Activated naive CD8-positive, alpha-beta T cell treated with anti-CD3 and anti-CD28 coated beads, Interleukin-2, amount 10 ng/mL, durations not matched to agents 7 days and 5 days (primary cell): ENCODE measurements at places on chromosomes 16 and 17.

GRCh38 chr17:22303096-22303495 lies 610.8 kb downstream of the KCNJ18 start:
- no peak for DNase-seq

DNA sequence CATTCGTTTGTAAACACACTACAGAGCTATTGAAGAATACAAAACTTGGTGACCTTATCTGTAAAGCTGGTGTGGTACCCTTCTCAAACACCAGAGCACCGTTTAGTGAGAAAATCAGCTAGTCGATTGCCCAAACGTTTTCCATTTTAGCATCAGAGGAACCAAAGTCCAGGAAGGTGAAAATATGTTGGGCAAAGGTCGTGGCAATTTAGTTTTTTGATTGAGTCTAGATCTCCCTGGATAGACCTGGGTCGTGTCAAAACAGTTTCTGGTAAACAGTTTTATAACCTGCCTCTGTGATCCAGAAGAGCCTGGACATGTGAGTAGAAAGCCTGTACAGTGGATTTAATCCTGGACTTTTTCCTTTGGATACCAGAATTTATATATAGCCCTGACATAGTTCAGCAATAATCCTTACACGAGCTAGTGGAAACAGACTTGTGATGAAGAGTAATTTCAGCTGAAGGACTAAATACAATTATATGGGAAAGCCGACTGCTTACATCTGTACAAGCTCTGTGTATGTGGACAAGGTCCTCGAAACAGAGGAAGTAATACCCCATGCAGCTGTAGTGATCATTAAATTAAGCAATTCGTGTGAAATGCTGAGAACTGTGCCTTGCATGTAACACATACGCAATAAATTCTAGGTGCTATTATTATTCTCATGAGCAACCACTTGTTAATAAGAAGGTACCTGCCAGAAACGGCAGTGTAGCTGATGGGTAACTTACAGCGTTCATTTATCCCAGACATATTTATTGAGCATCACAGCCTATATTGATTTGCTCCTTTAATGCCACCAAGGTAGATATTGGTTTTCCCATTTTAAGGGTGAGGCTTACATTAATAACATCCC lies 72.5 kb downstream of the MAP2K6 start:
- no peak for DNase-seq

DNA sequence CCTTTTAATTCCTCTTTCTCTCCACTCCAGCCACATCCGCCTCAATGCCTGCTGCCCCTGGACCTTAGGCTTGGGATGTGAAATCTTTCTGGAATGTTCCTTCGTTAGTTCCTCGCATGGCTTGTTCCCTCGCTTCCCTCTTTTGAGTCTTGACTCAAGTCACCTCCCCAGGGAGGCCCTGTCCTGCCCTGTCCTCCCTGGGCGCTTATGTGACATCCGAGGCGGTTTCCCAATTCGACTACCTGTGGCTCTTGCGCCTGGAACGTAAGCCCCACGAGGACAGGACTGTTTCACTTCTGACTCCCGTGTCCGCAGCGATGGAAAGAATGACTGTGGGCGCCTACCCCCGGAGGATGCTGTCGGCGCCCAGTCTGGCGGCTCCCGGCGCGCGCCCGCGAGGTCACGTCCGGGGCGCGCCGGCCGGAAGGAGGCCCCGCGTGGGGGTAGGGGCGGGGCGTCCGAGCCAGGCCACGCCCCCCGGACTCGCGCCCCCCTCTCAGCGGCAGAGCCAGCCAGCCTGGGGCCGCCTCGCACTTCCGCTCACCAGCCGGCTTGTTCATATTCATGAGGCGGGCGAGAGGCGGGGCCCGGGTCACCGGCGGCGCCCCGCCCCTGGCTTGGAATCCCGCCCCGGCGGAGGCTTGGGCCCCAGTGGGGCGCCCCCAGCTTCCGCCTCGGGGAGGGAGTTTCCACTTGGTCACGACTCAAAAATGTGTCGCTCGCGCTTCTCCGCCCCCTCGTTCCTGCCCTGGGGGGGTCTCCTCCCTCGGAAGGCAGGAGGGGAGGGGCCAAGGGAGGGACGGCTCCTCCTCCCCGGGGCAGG lies 8.4 kb upstream of the GLIS2 start:
- peak; percentile 99 for DNase-seq

GRCh38 chr17:18004884-18005305 lies 32.2 kb downstream of the DRC3 start:
- DNase-seq, result no peak

DNA sequence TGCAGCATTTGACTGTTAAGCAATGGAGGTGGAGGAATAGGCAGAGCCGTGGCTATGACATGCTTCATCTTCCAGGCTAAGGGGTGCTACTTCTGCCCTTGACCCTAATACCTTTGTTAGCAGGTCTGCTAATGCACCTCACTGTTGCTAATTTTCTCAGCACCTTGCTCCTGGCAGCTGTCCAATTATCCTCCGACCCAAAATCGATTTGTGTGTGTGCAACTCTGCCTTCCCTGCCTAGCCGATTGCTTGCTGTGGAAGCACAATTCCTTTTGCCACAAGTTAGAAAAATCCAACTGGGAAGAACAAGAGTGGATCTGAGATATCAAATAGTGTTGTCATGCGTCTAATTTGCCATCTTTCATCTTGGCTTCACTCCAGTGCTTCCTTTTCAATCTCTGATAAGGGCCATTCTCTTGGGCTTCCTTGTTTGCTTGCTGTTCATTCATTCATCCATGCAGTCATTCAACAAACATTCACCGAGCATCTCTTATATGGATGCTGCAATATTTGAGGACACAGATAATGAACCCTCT lies 422.8 kb downstream of the RBFOX1 start:
- no peak for DNase-seq

GRCh38 chr16:69412287-69412686 lies 12.1 kb upstream of the CYB5B start:
- no peak for DNase-seq

DNA sequence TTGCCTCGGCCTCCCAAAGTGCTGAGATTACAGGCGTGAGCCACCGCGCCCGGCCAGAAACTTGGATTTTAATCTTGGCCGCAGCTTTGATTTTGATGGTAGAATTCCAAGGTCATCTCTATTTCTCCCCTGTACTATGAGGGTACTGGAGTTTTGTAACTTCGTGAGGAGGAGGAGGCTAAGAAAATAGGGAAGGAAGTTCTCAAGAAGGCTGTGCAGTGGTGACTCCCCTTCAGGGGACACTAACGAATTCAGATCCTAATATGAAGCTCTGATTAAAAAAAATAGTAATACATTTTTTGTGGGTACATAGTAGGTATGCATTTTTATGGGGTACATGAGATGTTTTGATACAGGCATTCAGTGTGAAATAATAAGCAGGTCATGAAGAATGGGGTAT lies 55.9 kb downstream of the LDHD start:
- DNase-seq, result no peak

GRCh38 chr16:53211253-53211652 lies 156.5 kb downstream of the CHD9 start:
- no peak for DNase-seq

DNA sequence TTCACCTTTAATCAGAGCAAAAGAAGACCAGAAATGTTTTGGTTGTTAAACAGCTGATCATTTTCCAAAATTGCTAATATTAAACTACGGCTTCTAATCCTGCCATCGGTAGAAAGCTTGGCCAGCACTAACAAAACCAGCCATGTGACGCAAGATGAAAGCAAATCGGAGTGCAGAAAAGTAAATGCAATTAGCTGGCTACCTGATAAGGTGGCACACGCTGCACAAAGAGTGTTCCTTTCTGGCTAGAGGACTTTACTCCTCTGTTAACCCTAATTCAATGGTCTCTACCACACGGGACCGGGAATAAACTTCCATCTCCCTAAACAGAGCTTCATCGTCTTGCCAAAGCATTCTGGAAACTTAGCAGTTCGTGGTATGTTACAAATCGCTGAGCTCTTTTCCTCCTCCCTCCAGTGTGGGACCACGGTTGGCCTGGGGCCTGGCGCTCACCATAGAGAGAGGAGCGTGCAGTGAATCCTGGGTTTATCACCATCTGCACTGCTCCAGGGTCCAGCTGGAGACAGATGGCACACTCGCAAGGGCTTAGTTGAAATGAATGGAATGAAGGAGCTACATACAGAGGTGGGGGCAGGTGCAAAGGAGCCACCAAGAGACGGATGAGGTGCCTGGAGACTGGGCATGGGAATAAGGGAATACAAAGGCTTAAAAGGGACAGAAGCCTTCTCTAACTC lies 10.1 kb upstream of the COG1 start:
- no peak for DNase-seq

- no peak for DNase-seq
Observed at GRCh38 chr17:46056800-46057304, 57.8 kb downstream of the STH start.

DNA sequence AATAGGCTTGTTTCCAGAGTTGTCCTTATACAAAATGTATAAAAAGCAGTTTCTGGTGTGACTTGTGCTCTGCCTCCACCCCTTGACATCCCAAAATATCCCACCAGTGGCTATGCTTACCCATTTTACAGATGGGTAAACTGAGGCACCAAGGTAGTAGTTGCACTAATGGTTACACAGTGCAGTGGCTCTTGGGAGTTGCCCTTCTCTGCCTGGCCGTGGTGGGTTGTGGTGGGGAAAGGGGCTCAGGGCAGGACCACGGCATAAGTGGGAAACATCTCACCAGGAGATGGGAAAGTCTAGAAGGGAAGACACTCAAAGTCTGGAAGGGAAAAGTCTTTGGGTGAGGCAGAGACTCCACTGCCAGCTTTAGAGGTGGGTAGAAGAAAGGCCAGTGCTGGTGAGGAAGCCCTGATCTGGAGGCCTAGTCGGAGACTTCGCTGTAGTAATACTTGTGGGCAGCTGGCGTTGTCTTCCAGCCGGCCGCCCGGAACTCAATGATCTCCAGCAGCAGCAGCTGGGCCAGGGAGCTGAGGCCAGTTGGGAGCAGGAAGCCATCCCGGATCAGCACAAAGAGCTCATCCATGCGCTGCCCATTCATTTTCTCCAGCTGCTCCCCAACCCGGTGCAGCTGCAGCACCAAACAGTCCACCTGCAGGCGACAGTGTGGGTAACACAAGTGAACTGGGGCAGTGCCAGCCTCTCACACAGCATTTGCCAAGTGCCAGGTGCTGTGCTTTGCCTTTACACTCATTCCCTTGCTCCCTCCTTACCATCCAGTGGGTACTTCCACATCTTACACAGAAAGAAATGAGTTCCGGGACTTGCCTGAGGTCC lies 4.5 kb downstream of the MIF4GD start:
- no peak for DNase-seq

- no peak for DNase-seq
Observed at GRCh38 chr17:65518256-65518655, 43.2 kb downstream of the AXIN2 start.

- DNase-seq, result no peak
Observed at GRCh38 chr16:89431158-89431584, 59.2 kb downstream of the ANKRD11 start.

DNA sequence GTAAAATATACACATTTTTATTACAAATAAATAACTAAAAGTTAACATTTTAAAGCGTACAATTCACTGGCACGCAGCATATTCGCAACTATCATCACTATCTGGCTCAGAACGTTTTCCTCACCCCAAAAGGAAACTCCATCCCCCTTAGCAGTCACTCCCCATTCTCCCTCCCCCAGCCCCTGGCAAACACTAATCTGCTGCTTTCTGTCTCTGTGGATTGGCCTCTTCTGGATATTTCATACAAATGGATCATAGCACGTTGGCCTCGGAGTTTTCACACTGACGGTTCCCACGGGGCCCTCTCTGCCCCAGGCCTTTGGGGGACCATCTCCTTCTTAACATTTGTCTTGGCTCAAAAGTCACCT lies 64.6 kb downstream of the RTN4RL1 start:
- no peak for DNase-seq

DNA sequence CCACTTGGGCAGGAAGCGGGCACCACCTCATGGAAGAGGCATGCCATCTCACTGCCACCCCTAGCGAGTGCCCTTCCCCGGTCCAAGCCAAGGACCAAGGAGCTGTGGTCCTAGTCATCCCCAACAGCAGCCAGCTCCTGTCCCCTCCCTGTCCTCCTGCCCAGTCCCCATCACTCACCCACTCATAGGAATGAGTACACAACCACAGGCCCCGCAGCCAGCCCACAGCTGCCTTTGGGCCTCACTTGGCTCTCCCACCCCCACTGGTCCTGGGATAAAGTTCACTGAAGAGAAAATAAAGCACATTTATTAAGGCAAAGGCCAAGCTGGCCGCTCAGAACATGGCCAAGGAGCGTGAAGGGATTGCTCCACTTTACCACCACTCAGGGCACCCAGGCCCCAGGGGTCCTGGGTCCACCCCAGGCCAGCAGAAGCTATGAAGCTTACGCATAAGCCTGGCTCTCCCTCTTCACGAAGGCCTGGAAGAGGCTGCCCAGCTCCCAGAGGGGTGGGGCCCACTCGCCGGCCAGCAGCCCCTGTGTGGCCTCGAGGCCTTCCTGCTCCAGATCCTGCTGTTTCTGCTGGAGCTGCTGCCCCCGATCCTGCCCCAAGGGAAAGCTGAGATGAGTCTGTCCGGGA lies 3.6 kb downstream of the SCRN2 start:
- no peak for DNase-seq

DNA sequence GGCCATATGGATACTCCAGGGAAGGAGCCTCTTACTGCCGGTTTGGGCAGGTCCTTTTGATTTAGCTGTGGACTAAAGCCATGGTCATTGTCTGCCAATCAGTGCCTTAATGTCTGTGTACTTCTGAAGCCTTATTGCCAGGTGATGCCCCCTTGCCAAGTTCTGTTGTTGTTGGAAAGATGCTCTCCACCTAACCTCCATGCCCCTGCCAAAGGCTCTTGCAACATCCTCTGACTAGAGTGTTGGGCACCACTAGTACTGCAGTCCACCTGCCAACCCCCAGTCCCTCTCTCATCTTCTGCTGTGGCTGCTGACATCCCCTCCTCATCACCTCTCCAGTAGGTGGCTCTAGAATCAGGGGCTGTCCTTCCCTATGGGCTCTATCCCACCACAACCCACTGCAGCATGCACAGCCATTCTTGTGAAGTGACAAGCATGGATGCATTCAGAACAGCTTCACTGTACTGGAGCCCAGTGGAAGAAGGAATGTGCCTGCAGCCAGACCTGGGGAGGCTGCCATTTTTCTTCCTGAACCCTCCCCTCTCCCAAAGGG lies 375.3 kb upstream of the CDH5 start:
- no peak for DNase-seq

GRCh38 chr17:71114911-71115668 lies 945.8 kb downstream of the KCNJ2 start:
- DNase-seq, result no peak

GRCh38 chr17:50426814-50427787 lies 1.1 kb downstream of the ACSF2 start:
- peak; percentile 49 for DNase-seq

DNA sequence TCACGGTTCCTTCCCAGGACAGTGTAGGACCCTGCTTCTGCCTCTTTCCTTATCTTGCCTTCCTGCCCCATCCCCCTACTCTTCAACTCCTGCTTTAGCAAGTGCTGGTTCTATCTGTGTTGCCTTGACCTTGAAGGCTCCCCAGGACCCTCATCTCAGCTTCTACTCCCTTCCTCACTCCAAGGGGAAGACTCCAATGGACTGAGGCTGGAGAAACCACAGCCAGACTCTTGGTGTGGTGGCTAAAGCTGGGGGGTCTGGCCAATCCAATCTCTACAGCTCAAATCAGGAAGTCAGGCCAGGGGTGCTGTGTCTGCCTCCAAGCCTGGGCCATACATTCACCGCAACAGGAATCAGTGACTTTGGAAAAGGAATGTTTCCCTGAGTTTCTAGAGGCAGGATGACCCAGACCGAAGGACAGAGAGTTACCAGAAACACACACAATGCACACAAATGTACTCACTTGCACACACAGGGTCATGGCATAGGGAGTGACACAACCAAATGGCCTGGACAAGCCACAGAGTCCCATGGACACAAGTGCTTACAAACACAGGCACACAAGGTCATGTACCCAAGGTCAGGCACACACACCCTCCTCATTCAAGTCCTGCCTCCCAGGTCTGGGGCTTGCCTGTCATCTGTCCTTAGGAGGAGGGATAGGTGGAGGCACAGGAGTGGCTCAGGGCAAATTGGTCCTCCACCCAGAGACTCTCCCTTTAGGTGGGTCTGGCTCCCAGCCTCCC lies 1.7 kb upstream of the HSD11B2 start:
- no peak for DNase-seq
